NAMALWA (cell line): ENCODE measurements at places on chromosomes 16 and 17.
A peak's percentile ranks its signal among the peaks of the same experiment; 100 is the strongest.

DNA sequence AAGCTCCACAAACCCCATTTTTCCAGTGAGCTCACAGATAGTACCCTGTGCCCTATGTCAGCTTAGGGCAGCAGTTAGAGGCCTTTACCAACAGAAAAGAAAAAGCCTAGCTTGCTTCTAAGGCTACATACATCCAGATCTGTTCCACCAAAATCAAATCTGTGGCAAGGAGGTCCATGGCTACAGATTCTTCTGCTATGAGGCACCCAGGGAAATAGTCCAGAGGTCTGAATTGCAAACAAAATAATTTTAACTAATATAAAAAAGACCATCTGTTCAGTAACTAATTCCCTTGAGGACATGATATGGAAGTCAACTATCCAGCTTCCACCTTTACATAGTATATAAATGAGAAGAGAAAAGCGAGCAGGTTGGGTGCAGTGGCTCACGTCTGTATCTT is 129.3 kb downstream of the PARN start:
- no peak for DNase-seq

GRCh38 chr16:5838071-5838470 is 740.5 kb upstream of the EEF2KMT start:
- no peak for DNase-seq

GRCh38 chr17:39677542-39678339 is 9.5 kb downstream of the PNMT start:
- DNase-seq: no peak

DNA sequence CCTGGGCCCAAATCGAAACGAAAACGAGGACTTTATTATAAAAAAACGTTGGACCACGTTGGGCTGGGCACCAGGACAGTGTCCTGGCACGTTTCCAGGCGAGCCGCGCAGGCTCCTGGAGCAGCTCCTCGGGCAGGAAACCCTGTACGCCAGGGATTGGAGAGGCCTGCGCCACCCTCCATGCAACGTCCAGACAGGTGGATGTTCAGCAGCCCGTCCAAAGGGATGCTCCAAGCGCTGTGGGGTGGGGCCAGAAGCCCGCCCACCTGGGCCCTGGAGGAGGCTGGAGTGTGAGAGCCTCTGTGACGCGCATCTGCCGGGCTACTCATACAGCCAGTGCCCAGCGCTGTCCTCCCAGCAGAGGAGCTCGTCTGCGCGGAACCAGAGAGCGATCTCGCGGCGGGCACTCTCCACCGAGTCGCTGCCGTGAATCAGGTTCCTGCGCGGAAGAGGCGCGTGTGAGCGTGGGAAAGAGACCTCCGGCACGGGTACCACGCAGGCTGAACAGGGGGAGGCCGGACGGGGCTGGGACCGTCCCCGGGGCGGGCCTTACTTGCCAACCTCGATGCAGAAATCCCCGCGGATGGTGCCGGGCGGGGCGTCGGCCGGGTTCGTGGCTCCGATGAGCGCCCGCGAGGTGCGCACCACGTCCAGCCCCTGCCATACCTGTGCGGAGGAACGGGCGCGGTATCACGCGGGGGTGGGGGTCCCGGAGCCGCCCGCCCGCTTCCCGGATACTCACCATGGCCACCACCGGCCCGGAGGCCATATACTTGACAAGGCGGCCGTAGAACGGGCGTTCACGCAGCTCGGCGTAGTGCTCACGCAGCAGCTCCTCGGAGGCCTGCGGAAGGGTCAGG is 785 bp downstream of the NME3 start:
- DNase-seq: no peak

DNA sequence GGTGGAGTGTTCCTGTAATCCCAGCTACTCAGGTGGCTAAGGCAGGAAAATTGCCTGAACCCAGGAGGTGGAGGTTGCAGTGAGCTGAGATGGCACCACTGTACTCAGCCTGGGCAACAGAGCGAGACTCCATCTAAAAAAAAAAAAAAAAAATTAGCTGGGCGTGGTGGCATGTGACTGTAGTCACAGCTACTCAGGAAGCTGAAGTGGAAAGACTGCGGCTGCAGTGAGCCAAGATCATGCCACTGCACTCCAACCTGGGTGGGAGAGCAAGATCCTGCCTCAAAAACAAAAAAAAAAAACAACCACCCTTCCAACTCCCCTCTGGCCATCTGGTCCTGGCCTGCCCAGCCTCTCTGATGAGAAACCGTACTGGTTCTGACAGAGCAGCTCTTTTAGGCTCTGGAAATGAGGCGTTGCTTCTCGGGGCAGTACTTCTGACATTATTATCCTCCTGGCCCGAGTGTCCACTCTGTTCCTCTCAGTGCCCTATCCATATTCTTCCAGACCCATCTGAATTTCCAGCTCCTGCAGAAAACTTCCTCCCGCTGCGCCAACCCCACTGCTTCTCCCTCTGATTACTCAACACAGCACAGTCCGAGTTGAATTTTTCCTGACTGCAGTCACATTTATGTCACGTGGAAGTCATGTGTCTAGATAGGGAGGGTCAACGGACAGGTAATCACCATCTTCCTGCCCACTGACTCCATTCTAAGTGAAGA is 13.3 kb downstream of the GGA2 start:
- DNase-seq: no peak

DNA sequence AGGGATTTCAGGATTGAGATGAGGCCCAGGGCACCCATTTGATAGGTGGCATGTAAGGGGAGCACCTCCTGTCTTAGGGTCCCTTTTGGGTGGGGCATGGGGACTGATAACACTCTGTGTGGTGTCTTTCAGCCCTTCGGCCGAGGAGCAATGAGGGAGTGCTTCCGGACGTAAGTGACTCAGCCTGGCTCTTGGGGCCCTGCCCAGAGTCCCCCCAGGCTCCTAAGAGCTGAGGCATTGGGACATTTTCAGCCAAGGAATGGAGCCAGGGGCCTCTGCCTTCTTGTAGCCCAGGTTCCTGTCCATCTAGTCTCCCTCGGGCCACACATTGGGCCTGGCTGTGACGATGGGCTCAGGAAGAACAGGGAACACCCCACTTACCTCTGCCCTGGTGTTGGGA is 44.4 kb downstream of the EEF2K start:
- DNase-seq: no peak

- DNase-seq: no peak
These were observed 15.2 kb downstream of the ANKRD40 start for GRCh38 chr17:50692448-50693035.

GRCh38 chr17:74970395-74970794 is 2.2 kb downstream of the HID1 start:
- DNase-seq: no peak

GRCh38 chr16:57628783-57629293 is 408 bp downstream of the ADGRG1 start:
- no peak for DNase-seq

GRCh38 chr17:39549747-39550573 is 57.8 kb downstream of the NEUROD2 start:
- DNase-seq: no peak

- DNase-seq: no peak
These were observed 50.7 kb downstream of the NT5M start for GRCh38 chr17:17353625-17354484.

DNA sequence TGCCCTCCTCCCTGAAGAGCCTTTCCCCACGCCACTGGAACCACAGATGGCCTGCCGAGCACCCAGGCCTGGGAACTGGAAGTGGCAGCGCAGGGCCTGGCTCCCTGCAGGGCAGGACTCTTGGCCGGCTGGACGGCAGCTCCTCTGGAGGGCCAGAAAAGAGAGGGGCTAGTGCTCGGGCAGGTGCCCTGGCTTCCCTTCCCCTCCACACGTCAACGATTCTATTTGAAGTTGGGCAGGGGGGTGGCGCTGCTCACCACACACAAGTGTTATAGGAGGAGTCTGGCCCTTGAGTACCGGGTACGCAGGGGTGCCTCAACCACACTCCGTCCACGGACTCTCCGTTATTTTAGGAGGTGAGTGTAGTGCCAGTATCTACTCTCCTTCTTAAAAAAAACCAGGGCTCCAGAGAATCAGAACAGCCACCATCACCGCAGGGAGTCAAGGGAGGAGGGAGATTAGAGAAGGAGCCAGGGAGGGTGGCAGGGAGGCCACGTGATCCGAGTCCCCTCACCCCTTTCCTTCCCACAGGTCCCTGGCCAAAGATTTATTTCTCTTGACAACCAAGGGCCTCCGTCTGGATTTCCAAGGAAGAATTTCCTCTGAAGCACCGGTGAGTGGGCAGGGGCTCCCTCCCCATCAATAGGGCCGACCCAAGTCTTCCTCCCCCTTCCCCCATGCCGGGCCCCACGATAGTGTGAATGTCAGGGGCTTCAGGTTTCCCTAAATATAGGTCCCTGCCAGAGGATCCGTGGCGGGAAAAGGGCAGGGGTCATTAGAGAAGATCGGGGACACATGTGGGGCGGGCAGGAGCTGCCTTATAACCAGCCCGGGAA is 1.4 kb upstream of the ALDOA start:
- peak; percentile 88 for DNase-seq

- DNase-seq: peak; percentile 60
These were observed 24.6 kb downstream of the FZD2 start for GRCh38 chr17:44581868-44582267.

DNA sequence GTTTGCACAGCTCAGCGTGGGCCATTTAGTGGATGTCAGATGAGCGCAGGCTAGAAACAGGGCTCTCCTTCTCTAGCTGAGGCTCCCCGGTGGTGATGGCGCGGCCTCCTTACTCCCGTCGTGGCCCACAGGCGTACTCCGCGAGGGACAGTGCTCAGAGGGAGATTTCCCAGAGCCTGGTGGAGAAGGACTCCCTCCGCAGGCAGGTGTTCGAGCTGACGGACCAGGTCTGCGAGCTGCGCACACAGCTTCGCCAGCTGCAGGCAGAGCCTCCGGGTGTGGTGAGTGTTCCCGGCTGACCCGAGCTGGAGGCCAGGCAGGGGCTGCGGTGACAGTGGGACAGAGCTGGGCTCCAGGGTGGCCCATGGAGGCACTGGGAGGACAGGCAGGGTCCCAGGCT is 21.4 kb downstream of the CARD14 start:
- no peak for DNase-seq
